ENCODE measurements at places on chromosomes 12 and 14.
A peak's percentile ranks its signal among the peaks of the same experiment; 100 is the strongest.

DNA sequence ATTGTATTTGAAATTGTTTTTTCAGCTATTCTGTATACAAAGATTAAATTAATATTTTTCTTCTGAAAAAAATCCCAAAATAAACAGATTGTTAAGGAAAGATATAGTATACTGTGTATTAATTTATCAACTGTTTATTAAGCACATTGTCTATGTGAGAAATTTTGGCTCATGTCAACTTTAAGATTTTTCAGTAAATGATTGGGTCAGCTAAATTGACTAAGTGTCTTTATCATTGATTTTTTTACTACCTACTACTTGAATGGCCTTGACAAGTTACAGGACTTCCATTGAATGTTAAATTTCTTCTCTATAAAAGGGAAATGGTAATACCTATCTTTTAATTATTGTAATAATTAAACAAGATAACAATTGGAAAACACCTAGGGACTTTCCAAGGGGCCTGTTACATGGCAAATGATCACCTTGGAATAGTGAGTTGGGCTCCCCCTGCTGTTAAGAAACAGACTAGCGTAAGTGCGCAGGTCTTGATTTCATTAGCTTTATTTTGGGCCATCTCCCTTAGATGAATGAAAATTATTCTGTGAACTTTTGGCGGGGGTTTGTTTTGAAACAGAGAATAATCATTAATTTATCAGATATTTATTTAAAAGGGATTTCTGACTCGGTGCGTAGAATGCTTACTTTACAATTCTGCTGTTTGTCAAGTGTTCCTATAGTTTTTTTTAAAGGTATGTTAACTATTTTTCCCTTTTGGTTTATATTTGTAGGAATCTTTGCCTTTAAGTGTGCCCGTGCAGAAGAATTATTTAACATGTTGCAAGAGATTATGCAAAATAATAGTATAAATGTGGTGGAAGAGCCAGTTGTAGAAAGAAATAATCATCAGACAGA is 14.5 kb upstream of the CCT2 start:
- DNase-seq = peak; percentile 17

DNA sequence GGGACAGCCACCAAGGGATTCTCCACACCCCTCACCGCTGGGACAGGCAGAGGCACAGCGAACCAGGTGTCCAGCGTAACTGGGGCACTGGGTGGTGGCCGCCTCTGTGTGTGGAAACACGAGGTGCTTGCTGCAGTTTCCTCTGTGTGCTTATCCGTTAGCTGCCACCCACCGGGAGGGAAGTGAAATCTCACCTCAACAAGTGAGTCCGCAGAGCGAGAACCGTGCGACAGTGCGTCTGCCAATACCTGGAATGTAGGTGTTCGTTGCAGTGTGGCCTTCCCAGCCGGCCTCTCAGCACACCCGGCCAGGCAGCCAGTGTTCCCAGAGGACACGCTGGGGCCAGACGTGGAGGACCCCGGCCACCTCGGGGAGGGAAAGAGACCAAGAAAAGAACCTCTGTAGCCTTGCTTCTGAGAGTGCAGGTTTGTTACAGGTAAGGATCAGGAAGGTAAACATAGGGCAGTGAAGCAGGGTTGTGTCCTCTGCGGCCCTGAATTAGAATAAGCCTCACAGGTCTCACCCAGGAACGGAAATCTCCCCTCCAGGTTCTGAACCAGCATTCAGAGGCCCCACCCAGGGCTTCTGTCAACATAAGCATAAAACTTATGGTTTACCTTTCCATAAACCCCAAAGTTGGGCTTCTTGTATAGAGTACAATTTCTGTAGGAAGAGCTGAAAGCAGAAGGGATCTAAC is 1.5 kb downstream of the BCL2L14 start:
- DNase-seq = no peak

DNA sequence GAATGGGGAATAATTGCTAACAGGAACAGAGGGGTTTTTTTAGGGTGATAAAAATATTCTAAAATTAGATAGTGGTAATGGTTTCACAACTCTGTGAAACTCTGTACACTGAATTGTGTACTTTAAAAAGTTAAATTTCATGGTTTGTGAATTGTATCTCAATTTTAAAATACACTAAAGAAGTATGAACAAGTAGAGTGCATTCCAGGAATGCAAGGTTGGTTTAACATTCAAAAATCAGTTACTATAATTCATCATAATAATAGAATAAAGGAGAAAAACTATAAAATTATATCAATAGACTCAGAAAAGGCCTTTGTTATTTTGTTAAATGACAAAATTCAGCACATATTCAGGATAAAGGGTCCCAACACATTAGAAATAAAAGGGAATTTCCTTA is 11.1 kb upstream of the BATF start:
- no peak for DNase-seq

GRCh38 chr12:76275511-76276093 is 72.6 kb downstream of the BBS10 start:
- DNase-seq = no peak

- DNase-seq = no peak
These were observed 57.7 kb downstream of the ATP2A2 start for GRCh38 chr12:110338754-110339153.

DNA sequence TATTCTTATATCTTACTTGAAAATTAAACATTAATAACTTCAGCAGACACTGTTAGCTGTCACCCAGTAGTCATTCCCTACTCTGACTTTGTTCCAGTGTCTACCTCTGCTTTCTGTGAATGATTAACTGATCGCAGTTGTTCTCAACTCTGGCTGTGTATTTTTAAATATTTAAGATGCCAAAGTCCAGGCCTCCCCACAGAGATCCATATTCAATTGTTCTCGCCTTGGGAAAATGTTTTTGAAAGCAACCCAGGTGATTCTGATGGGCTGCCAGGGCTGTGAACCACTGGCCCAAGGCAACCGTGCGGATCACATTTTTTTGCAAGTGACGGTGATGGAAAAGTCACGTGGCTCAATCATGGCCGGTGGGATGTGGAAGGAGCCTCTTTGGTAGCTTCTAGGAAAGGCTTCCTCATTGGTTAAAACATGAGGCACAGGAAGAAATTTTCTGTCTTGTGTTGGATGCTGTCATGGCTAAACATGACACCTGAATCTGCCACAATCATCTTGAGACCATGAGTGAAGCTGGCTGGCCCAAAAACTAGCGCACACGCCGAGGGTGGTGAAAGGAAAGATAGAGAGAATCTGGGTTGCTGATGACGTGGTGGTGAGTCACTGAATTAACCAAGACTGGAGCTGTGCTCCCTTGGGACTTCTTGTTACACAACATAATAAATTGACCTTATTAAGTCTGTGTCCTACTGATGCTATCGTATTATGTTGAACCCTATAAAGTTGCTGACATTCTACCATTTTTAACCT is 37.2 kb downstream of the RDH12 start:
- no peak for DNase-seq

DNA sequence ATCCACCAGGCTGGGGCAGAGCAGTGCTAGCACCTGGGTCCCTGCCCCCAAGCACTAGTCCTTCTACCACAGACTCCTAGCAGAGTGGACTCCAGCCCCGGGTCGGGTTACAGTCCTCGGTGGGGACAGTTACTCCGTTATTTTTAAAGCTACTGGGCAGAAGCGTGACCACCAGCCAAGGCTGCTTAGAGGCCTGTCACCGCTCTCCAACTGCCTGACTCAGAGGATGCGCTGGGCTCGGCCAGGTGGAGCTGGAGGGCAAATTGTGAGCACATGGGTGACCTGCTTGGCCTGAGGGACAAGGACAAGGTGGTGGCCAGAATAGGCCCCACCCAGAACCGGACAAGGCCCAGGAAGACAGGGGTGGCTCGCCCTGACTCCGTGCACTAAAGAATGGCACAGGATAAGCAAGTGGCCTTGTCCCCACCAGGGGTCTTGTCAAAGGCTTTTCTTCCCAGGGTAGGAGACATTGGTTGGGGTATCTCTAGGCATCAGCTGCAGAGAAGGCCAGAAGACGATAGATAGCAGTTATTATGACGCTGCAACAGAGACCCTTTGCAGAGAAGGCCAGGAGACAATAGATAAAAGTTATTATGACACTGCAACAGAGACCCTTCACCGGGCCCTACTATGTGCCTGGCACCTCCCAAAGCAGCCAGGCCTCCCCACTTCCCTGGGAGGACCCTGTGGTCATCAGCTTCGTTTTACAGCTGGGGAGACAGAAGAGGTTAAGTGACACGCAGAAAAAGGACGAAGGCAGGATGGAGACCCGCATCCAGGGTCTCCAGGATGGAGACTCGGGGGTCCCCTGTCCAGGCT is 1.6 kb downstream of the ABCB9 start:
- no peak for DNase-seq

DNA sequence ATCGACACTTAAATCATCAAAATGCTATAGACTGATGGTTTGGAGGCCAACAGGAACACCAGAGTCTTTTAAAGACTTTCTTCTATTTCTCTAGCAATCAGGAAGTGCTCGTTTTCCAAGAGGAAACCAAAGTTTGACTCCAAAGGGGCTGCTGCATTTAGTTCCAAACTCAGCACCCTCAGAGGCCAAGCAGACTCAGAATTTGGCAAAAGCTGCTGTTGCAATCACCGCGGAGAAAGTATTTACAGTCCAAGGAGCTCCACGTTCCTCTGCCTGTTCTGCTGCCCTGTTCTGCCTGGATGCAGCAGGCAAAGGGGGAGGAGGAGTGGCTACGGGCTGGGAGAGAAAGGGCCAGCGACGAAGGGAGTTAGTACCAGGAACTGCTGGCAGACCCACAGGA is 325.1 kb downstream of the BCL11B start:
- DNase-seq = no peak

- DNase-seq = no peak
These were observed 33.7 kb downstream of the CPM start for GRCh38 chr12:68899251-68899771.

DNA sequence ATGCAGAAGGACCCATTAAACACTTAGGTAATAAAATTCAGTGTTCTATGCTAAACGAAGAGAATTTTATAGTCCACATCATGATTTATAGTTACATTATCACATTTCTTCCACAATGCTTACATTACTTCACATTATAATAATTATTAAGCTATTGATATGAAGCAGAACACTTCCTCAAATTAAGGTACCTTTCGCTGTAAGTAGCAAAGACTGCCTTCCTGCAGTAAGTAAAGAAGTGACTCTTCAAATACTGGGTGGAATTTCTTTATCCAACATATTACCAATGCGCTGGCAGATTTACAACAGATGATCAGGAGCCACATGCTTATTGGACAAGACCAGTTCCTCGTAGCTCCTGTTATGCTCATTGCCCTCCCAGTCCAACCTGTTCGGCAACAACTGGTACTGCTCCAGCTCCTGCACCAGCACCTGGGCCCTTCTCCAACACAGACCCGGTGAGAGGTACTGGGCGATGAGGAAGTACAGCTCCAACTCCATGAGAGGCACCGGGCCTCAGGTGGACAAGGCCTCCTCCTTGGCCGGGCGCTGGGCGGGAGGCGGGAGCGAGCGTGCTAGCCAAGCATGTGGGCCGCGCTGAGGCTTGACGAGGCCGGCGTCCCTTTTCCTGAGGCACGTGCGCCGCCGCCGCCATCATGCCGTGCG is 210.7 kb upstream of the ATP2B1 start:
- no peak for DNase-seq

DNA sequence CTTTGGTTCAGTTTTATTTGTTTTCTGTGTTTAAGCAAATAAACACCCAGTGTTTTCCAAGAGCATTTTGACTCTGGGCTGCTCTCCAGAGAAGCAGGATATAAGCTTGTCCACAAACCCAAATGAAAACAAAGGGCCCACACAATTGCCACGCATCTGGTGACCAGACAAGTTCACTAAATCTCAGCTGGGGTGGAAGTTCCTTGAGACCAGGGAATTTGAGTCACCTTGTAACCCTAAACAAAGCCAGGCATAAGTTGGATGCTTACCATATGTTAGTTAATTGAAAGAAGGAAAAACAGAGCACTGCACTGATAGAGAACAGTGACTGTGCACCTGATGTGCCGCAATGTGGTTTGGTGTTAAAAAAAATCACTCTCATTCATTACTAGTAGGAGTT is 1.6 kb upstream of the TXNRD1 start:
- DNase-seq = no peak
